ENCODE measurements at places on chromosomes 13 and 19.

GRCh38 chr13:84821261-84821660 lies 939.0 kb upstream of the SLITRK1 start:
- DNase-seq, result no peak

DNA sequence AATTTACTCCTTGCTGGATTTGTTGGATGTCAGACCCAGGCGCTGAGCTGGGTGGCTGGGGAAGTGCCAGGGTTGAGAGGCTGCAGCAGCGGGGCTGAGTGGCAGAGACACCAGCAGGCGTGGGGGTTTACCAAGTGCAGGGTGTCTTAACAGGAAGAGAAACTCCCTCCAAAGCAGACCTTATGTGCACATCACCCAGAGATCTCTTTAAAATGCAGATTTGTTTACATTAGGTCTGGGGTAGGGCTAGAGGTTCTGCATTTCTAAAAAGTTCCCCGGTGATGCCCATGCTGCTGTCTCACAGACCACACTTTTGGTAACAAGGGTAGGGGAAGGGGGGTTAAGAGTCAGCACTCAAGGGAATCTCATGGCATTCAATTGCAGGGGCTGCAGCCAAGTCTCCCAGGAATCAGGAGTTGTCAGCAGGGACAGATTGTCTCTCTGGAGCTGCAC lies 80.7 kb upstream of the OLFM4 start:
- DNase-seq, result no peak

- DNase-seq, result no peak
These were observed 2.7 kb downstream of the PHLDB3 start for GRCh38 chr19:43501661-43502418.

- no peak for DNase-seq
These were observed 383.9 kb upstream of the PCDH9 start for GRCh38 chr13:67614013-67614412.

DNA sequence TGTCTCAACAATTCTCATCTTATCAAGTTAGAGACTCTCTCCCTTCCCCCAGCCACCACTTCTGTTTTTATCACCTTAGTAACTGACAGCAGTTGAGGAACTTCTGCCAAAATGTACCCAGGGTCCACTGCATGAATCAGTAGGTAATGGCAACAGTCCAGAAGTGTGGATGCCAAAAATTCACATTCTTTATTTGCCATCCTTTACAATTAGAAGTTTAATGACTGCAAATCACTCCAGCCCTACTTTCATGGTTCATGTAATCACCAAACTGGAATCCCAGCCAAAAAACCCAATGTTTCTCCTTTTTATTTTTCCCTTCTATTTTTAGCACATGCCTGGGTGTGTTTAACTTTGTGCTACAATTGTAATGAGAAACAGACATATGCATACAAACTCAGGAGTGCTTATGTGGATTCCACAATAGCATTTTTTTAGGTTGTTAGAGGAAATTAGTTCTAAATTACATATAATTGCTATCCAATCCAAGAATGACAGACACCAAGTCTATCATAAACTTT lies 243.5 kb downstream of the RGCC start:
- DNase-seq, result no peak

DNA sequence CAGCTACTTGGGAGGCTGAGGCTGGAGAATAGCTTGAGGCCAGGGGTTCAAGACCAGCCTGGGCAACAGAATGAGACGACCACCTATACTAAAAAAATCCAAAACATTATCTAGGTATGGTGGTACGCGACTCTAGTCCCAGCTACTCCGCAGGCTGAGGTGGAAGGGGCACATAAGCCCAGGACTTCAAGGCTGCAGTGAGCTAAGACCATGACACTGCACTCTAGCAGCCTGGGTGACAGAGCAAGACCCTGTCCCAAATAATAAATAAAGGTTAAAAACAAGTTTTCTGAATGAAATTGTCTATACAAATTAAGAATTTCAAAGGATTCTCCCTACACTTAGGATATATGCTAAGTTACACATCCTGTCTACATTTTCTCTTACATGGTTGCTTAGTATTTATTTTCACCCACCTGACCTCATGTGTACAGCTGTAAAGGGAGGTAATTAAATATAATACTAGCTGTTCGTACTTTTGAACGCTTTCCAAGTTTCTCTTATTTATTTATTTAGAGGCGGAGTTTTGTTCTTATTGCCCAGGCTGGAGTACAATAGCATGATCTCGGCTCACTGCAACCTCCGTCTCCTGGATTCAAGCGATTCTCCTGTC lies 1.6 kb downstream of the SLC25A30 start:
- DNase-seq, result no peak

- DNase-seq, result no peak
These were observed 66.3 kb downstream of the LMO7 start for GRCh38 chr13:75702476-75702875.

- no peak for DNase-seq
These were observed 629 bp downstream of the LRFN3 start for GRCh38 chr19:35936738-35937268.

- no peak for DNase-seq
These were observed 102.6 kb downstream of the DOCK9 start for GRCh38 chr13:98875146-98875729.

- no peak for DNase-seq
These were observed 55.7 kb downstream of the MRPL57 start for GRCh38 chr13:21232196-21232595.

- DNase-seq, result no peak
These were observed 4.9 kb downstream of the ELOF1 start for GRCh38 chr19:11554160-11554559.

DNA sequence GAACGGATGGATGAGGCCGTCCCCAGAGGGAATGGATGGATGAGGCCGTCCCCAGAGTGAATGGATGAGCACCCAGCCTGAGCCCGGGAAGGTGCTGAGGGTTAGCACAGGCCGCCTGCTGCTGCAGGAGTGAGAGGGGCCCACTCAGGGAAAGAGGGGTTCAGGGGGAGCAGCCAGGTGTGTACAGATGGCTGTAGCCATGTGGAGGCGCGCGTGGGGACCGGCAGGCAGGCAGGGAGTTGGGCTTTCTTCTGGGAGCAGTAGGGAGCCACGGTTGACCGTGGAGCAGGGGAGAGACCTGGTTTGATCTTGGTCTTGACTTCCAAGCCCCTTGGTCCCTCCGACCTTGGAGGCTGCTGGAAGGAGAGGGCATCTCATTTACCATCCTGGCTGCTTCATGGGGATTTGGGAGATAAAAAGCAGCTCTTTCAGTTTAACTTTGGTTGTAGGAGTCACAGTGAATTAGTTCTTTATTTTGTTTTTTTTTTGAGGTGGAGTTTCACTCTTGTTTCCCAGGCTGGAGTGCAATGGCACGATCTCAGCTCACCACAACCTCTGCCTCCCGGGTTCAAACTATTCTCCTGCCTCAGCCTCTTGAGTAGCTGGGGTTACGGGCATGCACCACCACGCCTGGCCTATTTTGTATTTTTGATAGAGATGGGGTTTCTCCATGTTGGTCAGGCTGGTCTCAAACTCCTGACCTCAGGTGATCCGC lies 24.7 kb downstream of the ARID3A start:
- no peak for DNase-seq
